Astrocyte of the cerebellum (primary cell): ENCODE measurements at places on chromosomes 13 and 19.

DNA sequence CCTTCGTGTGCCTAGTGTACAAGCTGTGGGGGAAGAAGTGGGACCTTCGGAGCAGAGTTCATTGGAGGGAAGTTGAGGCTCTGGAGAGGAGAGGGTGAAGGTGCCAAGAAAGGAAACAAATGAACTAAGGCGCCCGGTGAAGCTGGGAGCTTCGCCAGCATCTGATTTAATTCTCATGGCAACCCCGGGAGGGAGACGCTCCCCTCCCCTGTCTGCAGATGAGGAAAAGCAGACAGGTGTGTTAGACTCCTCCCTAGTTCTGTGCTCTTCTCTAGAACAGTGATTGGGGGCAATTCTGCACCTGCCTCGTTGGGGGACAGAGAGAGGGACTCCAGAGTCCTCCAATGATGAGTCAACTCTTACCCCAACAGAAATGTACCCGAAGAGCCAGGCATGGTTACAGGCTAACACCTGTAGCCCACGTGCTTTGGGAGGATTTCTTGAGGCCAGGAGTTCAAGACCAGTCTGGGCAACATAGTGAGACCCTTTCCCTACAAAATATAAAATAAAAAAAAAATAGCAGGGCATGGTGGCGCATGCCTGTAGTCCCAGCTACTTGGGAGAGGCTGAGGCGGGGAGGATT, 4.2 kb downstream of the SSC5D start:
- no peak for DNase-seq

DNA sequence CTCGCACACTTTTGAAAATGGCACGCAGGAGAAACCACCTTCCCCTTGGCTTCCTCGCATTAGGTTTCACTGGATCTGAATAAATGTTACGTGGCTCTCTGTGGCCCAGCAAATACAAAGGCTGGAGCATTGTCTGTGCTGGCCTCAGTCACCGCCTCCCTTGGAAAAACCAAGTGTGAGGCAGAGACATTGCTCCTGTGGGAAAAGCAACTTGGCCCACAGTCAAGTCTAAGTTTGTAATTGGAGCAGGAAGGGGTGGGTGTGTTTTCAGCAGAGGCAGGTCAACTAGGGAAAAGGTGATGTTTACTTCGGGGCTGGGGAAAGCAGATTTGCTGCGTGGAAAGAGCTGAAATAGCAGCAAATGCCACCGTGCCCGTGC, 101.6 kb downstream of the IRS2 start:
- DNase-seq = no peak

GRCh38 chr19:29105629-29106292, 107.2 kb downstream of the UQCRFS1 start:
- no peak for DNase-seq

- DNase-seq = no peak
Measured at GRCh38 chr13:101155920-101156319, 260.4 kb downstream of the NALCN start.

DNA sequence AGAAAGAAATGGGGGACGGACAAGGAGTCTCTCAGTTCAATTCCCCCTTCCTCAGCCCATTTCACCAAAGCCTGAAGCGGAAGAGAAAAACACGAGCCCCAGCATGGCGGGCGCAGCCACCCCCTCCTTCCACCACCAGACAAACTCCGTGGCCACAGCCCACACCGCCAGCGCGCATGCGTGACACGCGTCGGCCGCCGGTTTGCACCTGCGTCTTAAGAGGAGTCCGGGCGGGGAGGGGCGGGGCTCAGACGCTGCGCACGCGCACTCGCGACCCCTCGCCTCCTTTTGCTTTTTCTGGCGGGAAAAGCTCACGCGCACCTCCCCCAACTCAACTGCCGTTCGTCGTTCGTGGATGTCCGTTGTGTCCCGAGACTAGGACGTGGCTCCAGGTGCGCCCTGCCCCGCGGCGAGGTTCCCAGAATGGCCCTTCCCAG, at the start of gene KASH5:
Gene KASH5, plus strand, starts transcription at position 314 of the 437 bp plus-strand sequence. CDS start 2,635 bp downstream, outside the sequence.
- DNase-seq = no peak

- peak; percentile 5 for DNase-seq
Measured at GRCh38 chr13:74825152-74825937, 656.6 kb downstream of the TBC1D4 start.

DNA sequence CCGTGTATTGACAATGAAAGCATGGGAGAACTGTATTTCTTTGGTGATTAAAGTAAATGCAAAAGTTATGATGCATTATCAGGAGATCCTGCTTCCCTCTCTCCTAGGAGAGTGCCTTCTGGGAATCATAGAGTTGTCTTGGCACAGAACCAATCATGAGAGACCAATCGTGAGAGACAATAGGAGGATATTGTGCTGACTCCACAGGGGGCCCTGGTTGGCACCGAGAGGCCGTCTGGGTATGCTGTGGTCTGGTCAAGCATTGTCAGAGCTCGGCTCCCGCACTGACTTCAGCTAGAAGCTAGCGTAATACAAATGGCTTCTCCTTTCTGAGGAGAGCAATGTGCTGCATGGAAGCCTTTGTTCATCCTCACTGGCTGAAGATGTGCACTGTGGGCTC, 131.5 kb upstream of the GJB6 start:
- no peak for DNase-seq

- DNase-seq = no peak
Measured at GRCh38 chr13:76820759-76821158, 65.4 kb downstream of the KCTD12 start.

DNA sequence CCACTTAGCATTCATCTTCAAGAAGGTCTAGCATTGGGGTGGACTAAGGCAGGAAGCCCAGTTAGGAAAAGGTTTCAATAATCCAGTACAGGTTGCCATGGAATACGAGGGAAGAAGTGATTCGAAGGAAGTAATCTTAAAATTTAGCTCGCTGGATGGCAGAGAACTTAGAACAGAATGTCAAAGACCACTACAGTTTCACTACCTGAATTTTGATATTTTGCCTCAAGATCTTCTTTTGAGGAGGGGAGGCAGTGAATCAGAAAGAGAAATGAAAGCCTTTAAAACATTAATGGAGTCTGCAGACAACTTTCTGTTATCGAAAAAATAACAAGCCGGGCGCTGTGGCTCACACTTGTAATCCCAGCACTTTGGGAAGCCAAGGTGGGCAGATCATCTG, 7.0 kb upstream of the RAB8A start:
- DNase-seq = no peak

GRCh38 chr13:36360903-36361302, 14.7 kb upstream of the SPART start:
- DNase-seq = no peak

DNA sequence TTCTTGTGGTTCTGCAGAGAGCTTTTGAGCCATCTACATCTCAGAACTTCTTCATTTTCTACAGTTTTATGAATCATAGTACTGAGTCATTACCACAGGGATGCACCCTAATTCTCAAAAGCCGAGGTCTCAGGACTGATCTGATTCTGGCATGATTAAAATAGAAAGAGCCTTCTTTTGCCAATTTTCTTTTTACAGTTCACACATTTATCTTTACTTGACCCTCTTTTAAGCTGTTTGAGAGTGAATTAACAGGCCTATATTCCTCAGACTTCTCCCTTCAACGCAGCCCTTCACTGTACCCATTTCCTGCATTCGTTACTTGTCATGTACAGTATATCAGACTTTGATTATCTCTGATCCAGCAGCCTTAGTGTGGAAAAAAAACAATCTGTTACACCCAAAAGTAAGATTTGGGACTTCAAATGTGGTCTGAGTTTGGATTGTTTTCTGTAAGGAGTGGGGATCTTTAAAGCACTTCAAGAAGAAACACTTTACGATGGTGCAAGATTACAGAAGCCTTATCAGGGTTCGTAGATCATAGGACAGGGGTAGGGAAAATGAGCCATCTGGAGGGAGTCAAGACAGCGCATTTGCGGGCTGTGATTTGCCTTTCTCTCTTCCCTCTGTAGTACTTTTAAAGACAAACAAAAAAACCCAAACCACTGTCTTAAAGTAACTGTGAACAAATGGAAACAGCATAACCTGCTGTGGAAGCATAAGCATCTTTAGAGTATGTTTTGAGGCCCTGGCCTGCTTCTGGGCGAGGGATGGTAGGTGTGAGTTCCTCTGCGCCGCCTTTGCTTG, 15.3 kb upstream of the GPR183 start:
- DNase-seq = peak; percentile 78

DNA sequence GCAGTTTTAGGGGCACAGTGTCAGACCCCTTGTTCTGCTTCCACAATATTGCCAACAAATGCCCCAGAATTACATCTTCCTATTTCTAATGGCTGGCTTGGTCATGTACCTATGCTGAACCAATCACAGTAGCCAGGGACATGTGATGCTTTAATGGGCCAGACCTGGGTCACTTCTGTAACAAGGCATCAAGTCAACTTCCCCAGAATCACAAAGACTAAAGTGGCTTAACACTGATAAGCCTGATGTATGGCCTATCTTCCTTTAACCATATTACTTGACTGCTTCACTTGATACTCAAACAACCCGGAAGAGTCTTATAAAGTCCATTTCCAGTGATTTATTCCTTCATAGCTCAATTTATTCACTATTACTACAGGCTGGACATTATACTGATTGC, 19.6 kb downstream of the LNX2 start:
- no peak for DNase-seq

DNA sequence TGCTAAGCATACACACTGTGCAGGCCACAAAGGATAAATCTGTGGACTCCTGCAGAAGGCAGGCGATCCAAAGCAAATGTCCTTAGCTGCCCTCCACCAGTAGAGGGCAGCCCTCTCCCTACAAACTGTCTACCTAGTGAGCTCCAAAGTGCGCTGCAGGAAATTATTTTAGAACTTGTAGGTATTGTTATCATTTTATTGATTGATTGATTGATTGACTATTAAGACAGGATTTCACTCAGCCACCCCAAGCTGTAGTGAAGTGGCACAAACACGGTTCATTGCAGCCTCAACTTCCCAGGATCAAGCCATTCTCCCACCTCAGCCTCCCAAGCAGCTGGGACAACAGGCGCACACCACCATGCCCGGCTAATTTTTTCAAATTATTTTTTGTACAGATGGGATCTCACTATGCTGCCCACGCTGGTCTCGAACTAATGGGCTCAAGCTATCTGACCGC, 37.3 kb downstream of the RNF6 start:
- peak; percentile 40 for DNase-seq

GRCh38 chr19:4524808-4525562, 6.7 kb upstream of the PLIN4 start:
- DNase-seq = no peak

- no peak for DNase-seq
Measured at GRCh38 chr13:21516805-21517204, 57.7 kb upstream of the ZDHHC20 start.

- peak; percentile 6 for DNase-seq
Measured at GRCh38 chr19:30512176-30513081, 140.2 kb downstream of the ZNF536 start.

DNA sequence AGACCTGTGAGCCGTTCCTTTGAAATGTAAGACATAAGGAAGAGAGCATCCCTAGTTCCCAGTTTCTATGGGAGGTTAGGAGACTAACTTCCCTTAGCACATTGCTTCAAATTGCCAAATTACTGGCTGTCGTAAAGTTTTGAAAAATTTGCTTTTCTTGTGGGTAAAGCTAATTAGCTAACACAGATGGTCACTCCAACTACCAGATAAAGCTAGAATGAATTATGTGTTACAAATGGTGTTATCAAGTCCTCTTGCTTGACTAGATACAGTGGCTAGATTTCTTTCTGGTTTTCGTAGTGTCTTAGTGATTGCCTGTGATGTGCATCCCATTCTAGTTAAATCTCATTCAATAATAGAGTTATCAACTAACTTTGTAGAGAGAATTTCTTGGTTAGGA, 416.6 kb upstream of the ATXN8OS start:
- no peak for DNase-seq

GRCh38 chr13:94173312-94173854, 306.1 kb downstream of the DCT start:
- DNase-seq = no peak

GRCh38 chr19:44576843-44577565, 36.4 kb upstream of the IGSF23 start:
- peak; percentile 39 for DNase-seq

DNA sequence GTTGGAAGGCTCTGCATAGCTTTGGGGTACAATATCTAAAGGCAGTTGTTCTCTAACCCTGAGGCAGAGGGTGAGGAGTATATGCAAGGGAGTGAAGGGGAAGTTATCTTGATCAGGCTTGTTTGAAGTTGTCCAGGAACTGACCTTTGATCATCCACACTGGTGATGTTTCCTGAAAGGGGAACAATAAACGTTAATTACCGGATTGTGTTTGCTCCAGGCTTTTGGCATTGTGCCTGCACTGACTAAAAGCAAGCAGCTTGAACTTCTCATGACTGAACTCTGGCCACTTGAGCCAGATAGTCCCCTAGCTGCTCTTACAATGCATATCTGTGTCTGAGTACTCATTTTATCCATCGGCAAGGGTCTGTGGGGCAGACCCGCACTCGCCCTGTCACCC, 27.0 kb upstream of the ZNF726 start:
- DNase-seq = no peak

GRCh38 chr13:28318496-28318895, 176.4 kb downstream of the FLT1 start:
- no peak for DNase-seq

DNA sequence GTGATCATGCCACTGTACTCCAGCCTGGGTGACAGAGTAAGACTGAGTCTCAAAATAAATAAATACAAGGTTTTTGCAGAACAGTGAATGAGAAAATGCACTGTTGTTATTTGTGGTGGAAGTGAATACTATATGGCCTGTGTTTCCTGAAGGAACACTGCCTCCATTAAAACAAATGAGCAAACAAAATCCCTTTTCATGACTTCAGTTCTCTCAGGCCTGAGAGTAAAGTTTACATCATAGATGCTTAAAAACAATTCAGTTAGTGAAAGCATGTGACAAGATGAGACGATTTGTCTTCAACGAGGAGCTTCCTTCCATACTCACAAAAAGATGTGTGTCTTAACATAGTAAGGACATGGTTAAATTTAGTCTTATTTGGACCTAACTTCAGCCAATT, 14.4 kb downstream of the SPINT2 start:
- no peak for DNase-seq

- DNase-seq = no peak
Measured at GRCh38 chr19:5045029-5045428, 76.1 kb downstream of the KDM4B start.

- no peak for DNase-seq
Measured at GRCh38 chr19:45146251-45146650, 14.5 kb downstream of the NKPD1 start.

- DNase-seq = no peak
Measured at GRCh38 chr19:46159418-46160232, 11.6 kb downstream of the IGFL2 start.

- DNase-seq = no peak
Measured at GRCh38 chr13:44407891-44408290, 34.3 kb downstream of the SERP2 start.

DNA sequence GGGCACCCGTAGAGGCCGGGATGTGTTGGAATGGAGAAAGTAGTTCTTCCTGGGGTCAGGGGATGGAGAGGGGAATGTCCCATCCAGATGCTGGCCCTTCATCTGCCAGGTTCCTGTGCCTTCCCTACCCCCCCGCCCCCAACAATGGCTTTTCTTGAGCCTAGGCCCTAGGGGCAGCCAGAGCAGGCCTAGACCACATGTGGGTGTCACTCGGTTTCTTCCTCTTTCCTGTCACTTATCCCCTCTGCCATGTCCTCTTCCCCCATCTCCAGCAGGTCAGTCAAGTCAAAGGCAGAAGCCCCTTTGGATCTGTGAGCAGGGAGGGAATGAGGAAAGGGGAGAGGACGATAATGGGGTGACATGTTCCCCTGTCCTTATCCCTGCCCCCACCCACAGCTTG, 36.4 kb downstream of the LYL1 start:
- no peak for DNase-seq
